GM12865 (cell line): ENCODE measurements at places on chromosomes 2 and 18.

DNA sequence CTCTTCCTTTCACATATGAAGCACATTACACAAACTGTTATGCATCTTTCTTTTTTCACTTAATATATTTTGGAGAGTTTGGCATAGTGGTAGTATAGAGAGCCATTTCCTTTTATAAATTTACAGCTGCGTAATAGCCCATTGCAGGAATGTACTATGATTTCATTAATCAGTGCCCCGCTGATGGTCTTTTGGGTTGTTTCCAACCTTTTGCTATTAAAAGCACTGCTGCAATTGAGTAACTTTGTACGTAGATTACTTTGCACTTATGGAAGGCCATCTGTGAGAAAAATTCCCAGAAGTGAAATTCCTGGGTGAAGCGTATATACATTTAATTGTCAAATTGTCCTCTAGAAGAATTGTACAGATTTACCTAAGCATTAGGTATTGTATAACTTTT, 565.3 kb upstream of the ZNF804A start:
- no peak for DNase-seq

DNA sequence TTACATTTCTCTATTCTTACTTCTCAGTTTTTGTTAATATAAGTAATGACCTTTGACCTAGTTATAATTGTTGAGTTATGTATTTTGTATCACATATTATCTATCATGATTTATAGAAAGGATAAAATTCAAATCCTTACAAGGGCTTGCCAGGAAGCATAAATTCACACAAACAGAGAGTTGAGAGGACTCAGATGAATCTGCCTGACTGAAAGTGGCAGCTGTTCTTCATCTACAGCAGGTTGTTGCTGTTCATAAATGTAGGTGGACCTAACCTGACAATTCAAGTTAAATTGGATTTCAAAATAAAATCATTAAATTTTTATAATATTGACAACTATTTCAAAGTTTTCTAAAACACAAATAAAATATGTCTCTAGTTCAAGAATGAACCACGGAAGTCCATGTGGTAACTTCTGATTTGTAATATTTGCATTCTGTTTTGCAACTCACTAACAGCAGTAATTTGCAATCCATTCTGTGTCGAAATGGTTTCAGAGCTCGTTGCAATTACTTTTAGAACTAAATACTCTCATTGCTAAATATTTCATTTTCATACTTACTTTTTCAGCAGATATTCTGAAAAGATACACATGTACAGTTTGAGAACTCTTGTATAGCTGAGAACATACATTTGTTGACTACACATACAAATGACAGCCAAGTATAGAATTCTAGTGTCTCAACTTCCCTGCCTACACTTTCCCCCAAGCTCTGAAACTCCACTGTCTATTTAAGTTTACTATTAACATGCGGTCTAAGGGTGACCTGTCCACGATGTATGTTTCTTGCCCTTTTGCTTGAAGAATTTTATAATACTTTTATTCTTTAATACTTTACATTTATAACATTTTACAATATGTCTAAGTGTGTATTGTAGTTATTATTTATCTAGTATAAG, 25.7 kb downstream of the SCN7A start:
- no peak for DNase-seq

- DNase-seq = no peak
Observed at GRCh38 chr2:19763731-19764130, 138.1 kb downstream of the TTC32 start.

DNA sequence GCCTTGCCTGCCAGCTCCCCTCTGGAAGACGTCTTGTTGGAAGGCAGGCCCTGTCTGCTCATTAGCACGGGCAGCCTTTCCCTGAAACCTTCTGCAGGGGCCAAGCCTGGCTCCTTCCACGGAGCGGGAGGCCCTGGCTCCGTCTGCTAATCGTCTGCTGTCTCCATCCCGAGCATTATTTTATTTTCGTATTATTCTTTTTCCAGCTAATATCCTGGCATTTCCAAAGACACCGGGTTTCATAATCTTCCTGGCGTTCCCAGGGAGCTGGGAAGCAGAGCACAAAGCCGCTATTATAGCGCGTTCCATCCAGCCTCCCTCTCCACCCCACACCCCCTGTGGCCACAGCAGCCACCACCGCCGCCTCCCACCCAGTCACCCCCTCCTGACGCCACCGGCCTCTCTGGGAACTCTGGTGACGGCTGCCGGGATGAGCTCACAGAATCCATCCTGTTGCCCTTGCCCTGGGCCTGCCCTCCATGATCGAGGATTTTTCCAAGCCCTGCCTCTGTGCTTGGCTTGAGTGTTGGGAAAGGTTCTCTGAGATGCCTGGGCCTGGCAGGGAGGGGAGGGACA, 125.5 kb downstream of the DYSF start:
- no peak for DNase-seq

- peak; percentile 51 for DNase-seq
Observed at GRCh38 chr2:141554810-141555209, 576.0 kb downstream of the LRP1B start.

GRCh38 chr2:61218817-61219170, 56.8 kb downstream of the C2orf74 start:
- DNase-seq = no peak

DNA sequence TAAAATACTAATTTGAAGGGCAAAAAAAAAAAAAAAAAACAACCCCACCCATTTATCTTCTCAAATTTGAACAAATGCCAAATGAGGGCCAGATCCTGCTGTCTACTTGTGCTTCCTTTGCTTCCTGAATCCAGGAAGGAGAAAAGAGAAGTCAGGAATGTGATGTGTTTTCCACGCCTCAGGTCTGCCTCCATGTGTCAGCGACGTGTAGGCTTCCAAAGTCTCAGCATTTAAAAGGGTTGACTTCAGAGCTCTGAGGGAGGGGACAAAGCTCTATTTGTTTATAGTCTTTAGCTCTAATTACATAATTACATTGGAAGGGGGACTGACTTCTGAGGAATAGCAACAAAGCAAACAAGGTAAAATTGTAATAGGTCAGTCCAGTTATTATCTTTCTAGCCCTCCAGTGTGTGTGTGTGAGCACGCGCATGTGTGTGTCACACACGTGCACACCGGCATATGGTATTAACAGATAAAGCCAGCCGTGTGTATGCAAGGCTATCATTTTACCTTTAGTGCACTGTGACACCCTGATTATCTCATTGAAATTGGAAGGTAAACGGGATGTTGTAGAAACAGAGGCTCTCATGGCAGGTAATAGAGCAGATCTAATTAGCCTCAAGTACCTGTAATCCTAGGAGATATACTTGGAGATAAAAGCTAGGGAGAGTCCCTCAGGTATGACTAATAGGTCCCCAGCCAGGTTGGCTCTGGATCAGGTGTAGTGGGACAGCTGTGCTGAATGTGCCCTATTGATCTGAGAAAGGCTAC, 911.4 kb upstream of the ZEB2 start:
- DNase-seq = no peak

DNA sequence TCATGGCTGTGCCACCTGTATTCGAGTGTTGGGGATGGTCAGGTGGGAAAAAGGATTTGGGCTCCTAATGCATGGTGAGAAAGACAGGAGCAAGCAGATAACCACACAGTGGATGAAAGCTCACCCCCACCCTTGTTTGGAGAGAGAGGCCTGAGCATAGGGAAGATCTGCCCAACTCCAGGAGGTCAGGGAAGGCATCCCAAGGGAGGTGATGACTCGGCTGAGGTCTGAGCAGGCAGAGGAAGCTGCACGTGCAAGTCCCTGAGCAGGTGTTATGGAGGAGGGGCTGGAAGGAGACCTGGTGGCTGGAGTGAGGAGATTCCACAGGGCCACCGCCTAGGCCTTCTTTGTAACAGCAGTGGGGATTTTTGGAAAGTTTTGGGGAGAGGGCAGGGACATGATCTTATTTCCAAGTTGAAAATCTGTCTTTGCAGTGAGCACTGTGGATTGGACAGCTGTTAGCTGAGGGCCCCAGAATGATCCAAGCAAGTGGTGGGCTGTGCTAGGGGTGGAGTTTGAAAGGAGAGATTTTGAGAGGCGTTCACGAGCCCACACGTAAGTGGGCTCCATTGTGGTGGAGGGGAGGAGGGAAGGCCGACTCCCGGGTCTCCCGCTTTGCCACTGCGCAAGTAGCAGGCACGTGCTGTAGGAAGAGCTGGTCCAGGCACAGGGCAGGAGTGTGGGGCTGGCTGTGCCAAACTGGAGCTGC, 228.5 kb downstream of the GLI2 start:
- DNase-seq = no peak

DNA sequence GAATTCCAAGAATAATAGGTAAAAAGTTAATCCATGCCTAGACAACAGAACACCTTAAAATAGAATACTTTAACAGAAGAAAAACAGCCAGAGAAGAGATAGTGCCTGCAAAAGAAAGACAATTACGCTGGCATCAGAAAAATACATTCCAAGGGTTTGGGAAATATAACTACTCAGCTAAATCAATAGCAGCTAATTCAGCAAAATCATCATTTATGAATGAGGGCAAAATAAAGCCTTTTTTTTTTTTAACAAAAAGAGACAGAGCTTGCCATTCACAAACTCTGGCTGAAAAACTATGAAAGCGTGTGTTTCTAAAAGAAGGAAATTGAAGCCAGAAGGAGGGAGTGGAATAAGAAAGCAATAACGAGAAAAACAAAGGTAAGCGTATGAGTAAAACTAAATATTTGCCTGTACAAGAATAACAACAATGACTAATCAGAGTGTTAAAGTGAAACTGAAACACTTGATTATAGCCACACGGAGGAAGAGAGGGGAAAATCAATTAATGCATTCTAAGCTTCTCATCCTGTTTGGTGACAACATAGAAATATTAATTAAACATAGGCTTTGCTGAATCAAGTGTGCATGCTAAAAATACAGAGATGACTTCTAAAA, 90.2 kb downstream of the EHD3 start:
- DNase-seq = peak; percentile 37

GRCh38 chr2:66535574-66536289, 100.8 kb downstream of the MEIS1 start:
- DNase-seq = no peak

GRCh38 chr2:27664154-27664574, 475 bp downstream of the SLC4A1AP start:
- DNase-seq = no peak

DNA sequence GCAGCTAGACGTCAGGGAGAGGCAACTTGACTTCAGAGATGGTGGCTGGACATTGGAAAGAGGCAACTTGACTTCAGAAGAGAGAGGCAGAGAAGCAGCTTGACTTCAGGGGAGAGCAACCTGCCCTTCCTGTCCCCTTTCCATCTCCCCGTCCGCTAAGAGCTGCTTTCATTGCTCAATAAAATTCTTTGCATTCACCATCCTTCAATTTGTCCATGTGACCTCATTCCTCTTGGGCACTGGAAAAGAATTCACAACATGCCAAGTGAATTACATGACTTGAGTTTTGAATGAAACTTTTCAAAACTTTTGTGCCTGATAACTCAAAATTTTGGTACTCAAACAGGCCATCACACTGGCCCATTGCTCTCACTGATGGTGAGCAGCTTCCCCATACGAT, 158.9 kb downstream of the DPP4 start:
- DNase-seq = no peak

GRCh38 chr2:36462311-36462935, 106.8 kb downstream of the CRIM1 start:
- DNase-seq = no peak

DNA sequence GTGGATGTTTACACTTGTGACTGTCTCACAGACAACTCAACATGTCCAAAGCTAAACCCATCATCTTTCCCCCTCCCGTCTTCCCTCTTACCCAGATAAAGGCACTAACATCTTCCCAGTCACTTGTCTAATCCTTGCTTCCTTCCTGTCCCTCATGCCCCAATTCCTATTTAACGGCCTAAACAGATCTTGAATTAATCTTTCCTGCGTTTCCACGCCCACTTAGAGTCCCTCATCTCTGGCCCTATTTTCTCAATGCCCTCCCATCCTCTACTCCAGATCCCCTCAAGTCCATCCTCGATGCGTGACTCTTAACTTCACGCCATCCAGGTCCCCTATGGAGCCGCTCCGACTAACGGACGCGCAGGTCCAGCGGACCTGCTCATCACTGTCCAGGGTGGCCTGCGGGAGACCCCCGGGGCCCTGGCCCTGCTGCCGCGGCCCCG, 682 bp upstream of the SCLY start:
- no peak for DNase-seq

GRCh38 chr2:71070294-71071093, 2.0 kb downstream of the NAGK start:
- DNase-seq = peak; percentile 33

DNA sequence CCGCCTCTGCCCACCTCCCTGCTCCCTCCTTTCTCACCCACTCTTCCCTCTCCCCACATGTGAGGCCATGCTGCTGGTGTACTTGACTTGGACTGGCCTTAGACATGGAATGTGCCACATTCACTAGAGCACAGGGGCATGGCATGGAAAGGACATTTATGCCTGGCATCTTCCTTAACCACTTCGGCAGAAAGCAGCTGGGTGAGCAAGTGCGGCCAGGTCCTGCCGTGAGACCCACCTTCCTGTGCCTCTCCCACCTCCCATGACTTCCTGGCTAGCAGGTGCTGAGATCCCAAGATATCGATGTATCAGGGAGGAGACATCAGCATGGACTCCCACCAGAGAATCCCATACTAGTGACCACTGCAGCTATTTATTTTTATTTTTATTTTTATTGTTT, 13.0 kb downstream of the GPR55 start:
- DNase-seq = no peak

- no peak for DNase-seq
Observed at GRCh38 chr2:29834624-29835023, 86.8 kb downstream of the ALK start.

DNA sequence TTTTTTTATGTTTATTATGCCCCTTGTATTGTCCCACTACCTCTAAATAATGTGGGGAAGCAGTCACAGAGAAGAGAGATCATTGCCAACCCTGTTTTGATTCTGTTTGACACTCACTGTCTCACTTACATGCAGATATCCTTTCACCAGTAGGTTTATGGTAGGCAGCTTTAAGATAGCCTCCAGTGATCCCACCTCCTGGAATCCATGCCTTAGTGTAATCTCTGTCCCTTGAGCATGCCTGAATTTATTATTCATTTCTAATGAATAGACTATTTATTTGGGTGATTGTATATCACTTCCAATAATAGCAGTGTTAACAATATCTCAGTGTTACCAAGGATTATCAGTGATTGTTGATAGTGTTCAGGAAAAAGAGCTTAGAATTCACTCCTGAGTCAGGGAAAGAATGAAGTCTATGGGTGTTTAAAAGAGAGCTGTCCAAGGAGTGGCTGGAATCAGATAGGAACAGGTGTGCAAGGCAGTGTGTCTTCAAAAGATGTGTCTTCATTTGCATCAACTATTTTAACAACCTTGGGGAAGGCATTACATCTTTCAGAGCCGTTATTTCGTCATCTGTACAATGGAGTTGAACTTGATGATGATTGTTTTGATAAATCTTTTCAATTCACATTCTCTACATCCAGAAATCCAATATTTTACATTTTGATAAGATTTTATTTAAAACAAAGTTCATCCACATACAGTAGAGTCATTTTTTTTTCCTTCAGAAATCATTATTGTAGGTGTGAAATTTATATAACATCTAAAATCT, 31.9 kb downstream of the PKP4 start:
- DNase-seq = no peak
